Right renal pelvis (tissue), 4 donors: ENCODE measurements at places on chromosomes 11 and 22.

DNA sequence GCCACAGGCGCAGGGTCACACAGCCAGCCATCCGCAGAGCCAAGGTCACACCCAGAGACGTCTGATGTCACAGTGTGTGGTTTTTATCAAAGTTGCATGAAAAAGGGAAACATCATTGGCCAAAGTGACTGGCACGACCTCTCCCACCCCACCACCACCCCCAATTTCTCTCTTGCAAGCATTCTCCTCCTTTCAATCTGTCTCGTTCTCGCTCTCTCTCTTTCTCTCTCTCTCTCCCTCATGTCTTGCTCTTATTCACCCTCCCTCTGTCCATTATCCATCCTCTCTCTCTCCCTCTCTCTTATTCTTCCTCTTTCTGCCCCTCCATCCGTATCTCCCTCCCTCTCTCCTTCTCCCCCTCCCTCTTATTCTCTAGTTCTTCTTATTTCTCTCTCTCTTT, 40.6 kb downstream of the MN1 start:
- DNase-seq = no peak

- no peak for DNase-seq
Observed at GRCh38 chr22:41341012-41341411, 39.7 kb downstream of the ZC3H7B start.

- no peak for DNase-seq
Observed at GRCh38 chr11:396948-397548, 3.0 kb downstream of the PKP3 start.

DNA sequence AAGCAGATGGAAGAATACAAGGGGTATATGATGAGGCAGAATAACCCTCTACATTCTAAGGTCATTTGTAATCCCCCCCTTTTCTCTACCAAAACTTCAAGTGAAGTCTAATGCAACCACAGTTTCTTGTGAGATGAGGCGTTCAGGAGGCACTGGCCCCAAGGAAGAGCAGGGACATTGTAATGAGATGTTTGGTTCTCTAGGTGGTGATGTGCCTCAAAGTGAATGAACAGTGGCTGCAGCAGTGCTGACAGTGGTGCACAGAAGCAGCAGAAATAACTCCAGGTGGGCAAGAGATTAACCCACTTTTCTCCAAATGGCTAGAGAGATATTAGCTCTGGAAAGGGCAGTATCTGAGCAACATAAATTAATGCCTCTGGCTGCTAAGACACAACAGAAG, 33.8 kb downstream of the PDGFD start:
- DNase-seq = no peak

DNA sequence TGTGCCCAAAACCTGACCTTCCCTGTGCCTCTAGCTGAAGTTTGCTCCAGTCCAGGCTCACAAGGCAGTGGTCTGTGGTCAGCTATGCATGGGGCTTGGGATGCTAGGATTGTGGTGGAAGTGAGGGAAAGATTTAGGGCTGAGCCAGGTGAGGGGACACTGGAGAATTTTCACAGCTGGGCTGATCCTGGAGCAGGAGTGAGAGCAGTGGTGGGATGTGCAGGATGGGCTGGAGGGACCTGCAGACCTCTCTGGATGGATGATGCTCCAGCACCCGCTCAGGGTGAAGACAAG, 23.9 kb upstream of the KDM2A start:
- DNase-seq = no peak

- DNase-seq = no peak
Observed at GRCh38 chr11:113587308-113587739, 112.1 kb upstream of the DRD2 start.

DNA sequence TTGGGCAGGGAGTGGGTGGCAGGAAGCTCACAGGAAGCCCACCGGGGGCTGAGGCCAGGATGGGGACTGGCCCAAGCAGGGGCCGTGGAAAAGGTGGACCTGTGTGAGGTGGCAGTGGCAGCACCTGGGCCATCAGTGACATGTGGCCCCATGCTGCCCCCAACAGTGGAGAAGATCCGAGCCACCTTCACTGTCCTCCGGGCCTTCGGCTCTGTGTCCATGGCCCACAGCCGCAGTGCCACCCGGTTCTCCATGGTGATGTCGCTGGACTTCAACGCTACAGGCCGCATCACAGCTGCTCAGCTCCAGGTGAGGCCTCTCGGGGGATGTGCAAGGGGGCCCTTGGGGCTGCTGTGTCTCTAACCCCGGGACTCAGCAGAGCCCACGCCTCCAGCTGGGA, 37.9 kb downstream of the MYO18B start:
- DNase-seq = no peak

GRCh38 chr11:7668911-7669310, 4.4 kb downstream of the CYB5R2 start:
- no peak for DNase-seq

- DNase-seq = no peak
Observed at GRCh38 chr11:74678041-74678440, 53.2 kb downstream of the CHRDL2 start.

- no peak for DNase-seq
Observed at GRCh38 chr11:60857378-60858232, 1.9 kb upstream of the PTGDR2 start.

DNA sequence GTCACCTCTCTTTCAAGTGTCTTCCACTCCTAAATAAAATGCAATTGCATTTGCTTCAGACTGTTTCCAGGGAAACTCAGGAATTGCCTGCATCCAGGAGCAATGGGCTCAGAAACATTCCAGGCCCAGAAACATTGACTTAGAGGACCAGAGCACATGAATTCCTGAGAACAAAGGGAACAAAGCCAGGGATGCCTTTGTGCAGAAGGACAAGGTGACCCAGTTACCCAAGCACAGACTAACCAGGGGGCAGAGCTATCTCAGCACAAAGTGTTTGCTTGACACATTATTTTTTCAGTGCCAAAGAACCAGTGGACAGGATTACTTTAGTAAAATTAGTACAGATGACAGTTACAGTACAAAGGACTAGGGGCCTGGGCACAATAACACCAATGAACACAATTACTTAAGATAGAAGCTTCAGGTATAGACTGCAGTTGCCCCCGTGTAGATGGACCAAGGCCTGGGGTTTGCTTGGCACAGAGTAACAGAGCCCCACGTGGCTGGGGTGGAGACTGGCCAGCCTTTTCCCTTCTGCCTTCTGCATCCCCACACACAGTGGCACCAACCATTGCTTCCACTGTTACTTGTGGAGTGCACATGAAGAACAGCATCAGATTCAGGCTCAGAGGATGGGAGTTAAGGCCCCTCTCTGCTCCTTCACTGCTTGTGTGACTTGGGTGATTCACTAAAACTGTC, 500.8 kb downstream of the INSC start:
- no peak for DNase-seq

- no peak for DNase-seq
Observed at GRCh38 chr22:40037320-40037719, 42.6 kb downstream of the FAM83F start.

GRCh38 chr11:64711956-64712362, 11.0 kb downstream of the NRXN2 start:
- DNase-seq = no peak

DNA sequence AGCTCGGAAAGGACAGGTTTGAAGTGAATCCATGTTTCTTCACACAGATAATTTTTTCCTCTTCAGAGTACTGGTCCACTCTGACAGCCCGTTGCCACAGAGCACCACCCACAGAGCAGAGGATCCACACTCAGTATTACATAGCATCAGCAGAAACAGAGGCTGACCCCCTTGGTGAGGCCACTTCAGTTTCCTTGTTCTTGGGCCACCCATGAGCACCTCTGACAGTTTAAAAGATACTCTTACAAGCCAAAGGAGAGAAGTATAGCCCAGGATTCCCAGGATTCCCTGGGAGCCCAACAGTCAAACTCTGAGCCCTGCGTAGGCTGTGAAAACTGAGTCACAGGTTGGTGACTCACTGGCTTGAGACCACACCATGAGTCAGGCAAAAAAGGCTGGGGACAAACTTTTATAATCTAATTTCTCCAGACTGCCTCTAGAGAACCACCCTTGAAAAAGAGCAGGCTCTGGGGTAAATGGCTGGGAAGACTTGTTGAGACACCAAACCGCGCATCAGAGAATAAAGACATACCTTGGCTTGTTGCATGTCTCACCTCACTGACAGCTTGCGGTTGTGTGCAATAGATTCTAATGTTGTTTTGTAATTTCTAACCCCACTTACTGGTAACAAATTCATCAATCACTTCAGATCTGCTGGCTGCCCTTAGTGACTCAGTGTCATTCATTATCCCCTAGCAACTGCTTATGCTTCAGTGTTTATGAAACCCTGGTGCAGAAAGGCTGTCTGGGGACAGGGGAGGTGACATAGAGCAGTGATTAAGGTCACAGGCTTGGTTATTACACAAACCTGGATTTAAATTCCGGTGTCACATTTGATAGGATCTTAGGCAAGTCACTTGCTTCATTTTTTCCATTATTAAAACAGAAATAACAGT, 56.9 kb upstream of the PRSS23 start:
- no peak for DNase-seq

DNA sequence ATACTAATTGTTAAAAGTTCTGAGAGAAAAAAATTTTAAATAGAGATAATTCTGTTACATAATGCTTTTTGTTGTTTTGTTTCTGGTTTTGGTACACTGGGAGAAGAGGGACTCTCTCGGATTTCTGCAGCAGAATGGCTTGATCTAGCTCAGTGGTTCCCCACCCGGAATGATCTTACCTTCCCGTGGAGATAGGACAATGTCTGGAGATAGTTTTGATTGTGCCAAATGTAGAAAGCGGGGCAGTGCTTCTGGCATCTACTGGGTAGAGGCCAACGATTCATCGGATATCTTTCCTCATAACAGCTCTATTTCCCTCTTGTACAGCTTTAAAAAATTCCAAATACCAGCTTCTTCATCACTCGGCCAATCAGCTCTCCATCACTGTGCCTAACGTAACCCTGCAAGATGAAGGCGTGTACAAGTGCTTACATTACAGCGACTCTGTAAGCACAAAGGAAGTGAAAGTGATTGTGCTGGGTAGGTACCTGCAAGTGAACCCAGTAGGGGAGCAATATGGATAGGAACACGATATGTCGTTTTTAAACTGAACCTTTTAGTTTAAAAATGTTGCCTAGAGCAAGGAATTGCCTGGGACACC, 13.2 kb downstream of the CRTAM start:
- no peak for DNase-seq

DNA sequence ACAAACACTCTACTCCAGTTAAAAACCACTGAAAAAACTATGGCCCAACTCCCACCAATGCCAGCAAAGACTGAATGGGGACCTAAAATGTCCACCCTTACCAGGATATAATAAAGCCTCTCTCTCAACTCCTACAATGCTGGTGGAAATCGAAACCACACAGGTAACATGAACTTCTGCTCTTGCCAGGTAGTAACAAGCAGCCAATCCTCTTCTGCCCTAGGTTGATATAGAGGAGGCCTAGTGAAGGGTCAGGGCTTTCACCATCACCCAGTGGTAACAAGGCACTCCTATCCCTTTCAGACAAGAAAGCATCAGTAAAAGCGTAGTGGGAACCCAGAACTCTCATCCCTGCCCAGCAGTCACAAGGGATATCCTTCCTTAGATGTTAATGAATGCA, 22.6 kb downstream of the DCUN1D5 start:
- no peak for DNase-seq

GRCh38 chr22:40024201-40025061, 29.7 kb downstream of the FAM83F start:
- no peak for DNase-seq

GRCh38 chr22:30023099-30023660, 57.1 kb upstream of the HORMAD2 start:
- no peak for DNase-seq

GRCh38 chr11:86579406-86579731, 93.0 kb downstream of the ME3 start:
- DNase-seq = no peak

GRCh38 chr22:40491990-40492631, 121.7 kb downstream of the SGSM3 start:
- no peak for DNase-seq

DNA sequence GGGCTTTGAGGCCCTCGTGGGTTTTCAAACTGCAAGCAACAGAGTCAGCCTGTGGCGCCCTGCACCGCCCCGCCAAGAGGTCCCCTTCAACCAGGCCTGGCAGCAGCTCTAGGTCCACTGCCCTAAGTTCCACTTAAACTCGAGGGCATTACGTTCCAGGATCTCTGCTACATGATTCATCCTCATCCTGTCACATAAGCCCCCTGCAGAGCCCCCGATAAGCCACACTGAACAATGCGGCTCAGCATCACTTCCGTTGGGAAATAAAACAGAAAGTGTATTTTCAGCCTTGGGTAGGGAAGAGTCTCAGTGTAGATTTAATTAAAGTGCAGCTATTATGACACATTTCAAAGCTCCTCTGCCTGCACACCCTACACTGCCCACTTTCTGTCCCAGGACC, 24.6 kb downstream of the SULT4A1 start:
- DNase-seq = no peak

DNA sequence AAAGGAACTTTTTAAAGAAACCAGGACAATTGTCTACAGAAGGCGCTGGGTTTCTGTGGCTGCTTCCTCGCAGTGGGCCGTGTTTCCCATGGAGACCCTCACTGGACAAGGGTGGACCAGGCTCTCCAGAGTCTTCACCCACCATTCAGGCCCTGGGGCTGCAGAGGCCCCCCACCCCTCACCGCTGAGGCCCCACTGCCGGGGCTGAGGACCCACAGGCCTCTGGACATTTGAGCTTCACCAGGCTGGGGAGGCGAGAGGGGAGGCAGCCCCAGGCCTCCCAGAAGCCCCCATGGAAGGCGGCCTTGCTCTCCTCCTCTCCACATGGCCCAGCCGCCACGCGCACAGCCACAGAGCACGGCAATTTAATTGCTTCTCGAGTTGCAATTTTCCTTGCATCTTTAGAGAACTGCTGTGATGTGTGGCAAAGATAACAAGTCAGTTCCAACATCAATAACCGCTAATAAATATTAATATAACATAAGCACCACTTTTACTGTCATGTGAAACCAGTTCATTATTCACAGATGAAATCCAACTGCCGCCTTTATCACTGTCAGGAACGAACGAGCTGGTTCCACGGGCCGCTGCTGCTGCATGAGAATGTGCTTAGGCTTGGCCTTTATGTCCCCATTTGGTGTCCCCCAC, 81.0 kb downstream of the PHF21B start:
- DNase-seq = no peak

- no peak for DNase-seq
Observed at GRCh38 chr11:123135863-123136446, 59.1 kb downstream of the CLMP start.

DNA sequence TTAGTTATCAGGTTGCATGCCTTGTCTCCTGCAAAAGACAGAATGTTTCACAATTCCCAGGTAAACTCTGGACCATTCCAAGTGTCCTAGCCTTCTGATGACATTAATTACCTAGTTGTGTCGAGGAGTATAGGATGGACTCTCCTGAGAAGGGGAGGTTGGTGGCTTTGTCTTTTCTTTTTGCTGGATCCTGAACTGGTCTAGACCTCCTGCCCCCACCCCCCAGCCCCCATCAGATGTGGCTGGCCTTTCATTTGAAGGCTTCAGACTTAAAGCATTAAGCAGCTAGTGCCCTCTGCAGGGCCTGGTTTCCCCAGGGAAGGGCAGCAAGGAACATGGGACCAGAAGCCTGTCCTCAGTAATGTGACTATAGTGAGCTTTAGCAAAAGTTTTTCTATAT, 9.7 kb downstream of the MCAM start:
- no peak for DNase-seq

- no peak for DNase-seq
Observed at GRCh38 chr11:8403310-8403709, 139.6 kb upstream of the LMO1 start.

GRCh38 chr22:46905834-46906233, 143.4 kb downstream of the TBC1D22A start:
- no peak for DNase-seq
